Large intestine (tissue), 12 donors: ENCODE measurements at places on chromosomes 1 and 21. TPM values are rescaled to one million over a fixed set of nuclear protein-coding genes. Genes with fewer than 3 reads are reported as not detected.

The OR2T2 gene
- not detected for polyA plus RNA-seq

The VPS26C gene
- polyA plus RNA-seq = 49.5 TPM

DNA sequence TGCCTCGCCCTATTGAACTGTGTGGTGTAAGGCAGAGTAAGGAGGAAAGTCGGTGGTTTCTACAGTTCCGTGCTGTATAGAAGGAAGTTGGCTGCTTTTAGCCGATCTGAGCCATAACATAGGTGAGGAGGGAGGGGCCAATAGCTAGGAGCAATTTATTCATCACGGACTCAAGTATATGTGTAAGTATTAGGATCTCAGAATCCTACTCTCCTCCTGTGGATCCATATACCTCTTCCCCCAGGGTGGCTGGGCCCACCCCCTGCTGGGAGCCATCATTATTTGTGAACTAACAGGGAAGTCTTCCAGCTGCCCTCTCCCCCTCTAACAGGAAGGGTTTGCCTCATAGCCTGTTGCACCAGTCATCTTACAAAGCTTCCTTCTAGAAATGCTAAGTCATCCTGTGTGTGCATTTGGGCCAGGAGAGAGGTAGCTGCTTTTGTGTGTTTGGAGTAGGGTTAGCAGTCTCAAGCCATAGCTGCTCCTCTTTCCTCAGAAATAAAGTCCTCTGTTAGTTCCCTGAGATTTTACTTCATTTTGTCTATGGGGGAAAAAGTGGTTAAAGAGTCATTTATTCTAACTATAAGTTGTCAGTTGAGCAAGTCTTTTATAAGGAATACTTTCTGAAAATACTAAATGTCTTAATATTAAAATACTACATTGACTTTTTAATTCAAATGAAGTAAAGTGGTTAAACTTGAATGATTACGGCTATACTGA is 14.9 kb upstream of the CENPS start:
- no peaks in the 10 kb centered on the region for H3K27me3 ChIP-seq
- no peak overlapping the region for H3K27ac ChIP-seq
- no peaks in the 10 kb centered on the region for H3K4me1 ChIP-seq
- H3K36me3 ChIP-seq = peaks cover 73% of the 10 kb centered on the region
- DNase-seq = no peak

The TDRD10 gene
- polyA plus RNA-seq = 1.8 TPM

DNA sequence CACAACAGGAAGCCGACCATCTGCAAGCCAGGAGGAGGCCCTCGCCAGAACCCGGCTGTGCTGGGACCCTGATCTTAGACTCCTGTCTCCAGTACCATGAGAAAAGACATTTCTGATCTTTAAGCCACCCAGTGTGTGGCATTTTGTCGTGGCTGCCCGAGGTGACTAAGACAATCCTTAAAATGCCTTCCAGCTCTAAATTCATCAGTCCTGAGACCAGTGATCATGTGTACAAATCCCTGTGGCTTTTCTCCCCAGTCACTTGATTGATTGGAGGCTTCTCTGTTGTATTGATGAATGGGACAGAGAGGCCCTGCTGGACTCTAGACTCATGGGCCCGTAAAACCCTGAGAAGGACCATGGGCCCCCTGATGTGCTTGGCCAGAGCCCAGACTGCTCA is 36.1 kb downstream of the B3GALT5 start:
- H3K27me3 ChIP-seq = no peaks in the 10 kb centered on the region
- H3K36me3 ChIP-seq = peaks cover 23% of the 10 kb centered on the region
- H3K27ac ChIP-seq = no peak overlapping the region
